ENCODE measurements at places on chromosomes 3 and 15.
A peak's percentile ranks its signal among the peaks of the same experiment; 100 is the strongest.

DNA sequence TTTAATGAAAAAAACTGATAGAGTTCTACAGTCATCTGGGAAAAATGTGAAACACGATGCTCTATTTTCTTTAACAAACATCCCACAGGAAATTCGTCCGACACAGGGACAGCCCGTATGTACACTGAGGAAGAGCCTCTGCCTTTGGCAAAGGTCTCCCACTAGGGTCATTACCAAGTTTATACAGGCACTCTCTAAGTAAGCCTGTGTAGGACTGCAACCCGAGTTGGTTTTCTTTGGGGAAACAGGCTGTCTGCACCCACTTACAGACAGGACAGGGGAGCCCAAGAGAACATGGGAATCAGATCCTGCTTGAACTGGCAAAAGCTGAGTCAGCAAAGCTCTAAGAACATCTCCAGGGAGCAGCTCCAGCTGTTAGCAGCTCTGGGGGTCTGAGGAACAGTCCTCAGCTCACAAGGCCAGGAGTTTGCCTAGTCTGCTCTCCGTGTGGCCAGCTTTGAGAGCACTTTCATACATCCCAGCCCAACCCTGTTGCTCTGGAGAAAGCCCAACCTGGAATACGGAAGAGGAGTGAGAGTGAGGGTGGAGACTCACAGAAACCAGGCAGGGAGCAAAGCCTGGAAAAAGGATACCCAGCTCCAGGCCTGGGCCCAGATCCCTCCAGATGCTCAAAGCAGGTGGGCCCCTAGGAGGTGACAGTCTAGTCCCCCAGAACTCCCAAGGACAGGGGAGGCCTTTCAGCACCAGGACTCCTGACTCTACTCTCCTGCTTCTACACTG, 1.9 kb downstream of the TBC1D2B start:
- DNase-seq, result no peak

- DNase-seq, result peak; percentile 80
These were observed 32.4 kb downstream of the C2CD4A start for GRCh38 chr15:62099094-62099601.

DNA sequence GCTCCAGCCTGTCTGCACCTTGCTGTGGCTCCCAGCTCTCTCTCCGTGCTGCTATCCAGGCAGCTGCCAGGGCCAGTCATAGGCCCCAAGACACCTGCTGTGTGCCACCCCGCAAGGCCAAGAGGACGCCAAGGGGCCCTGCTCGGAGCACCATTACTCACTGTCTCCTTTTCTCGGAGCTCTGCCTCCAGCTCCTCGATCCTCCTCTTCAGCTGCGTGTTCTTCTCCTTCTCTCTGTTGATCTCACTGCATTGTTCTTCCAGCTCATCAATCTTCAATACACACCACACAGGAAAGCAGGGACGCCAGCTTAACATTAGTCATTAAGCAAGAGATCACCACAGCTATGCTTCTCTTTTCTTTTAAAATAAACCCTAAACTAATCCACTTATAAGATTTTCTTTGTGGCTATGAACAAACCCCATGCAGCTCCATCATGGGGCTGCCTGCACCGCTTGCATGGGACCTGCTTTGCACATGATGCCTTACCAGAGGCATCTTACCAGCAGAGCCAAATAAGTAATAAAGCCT, 42.6 kb downstream of the WHAMM start:
- DNase-seq, result no peak

DNA sequence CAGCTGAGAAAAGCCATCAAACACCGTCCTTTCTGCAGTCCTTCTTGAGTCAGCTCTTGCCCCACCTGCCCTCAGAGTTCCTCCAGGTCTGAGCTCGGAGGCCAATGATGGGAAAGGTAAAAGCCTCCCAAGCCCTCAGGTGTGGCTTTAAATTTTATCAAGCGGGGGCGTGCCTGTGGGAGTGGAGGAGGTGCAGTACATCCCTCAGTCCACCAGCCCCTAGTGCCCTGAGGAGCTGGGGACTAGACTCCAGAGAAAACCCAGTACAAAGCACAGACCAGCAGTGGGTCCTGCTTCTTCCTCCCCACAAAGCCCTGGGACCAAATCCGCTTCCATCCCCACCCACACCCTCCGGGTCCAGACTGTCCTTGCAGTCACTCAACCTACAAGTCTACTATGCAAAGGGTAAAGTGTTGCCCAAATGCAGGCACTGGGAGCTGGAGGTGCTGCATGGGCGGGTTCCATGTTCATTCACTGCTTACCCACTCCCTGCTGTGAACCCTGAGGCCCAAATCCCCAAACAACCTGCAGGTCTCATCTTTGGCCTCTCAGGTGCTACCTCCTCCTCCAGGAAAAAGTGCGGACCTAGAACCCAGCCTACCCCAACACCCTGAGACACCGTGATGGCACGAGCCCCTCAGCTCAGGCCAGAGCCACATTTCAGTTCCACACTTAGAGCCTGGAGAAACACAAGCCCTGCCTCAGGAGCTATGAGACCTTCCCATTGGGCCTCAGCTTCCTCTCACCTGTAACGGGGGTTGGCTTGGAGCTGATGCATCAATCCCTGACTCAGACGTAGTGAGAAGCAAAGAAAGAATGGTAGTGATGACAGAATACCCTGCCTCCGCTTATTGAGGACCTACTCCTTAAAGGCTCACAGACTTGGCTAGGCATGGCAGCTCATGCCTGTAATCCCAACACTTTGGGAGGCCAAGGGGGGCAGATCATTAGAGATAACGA, 2.4 kb downstream of the PFKFB4 start:
- no peak for DNase-seq

DNA sequence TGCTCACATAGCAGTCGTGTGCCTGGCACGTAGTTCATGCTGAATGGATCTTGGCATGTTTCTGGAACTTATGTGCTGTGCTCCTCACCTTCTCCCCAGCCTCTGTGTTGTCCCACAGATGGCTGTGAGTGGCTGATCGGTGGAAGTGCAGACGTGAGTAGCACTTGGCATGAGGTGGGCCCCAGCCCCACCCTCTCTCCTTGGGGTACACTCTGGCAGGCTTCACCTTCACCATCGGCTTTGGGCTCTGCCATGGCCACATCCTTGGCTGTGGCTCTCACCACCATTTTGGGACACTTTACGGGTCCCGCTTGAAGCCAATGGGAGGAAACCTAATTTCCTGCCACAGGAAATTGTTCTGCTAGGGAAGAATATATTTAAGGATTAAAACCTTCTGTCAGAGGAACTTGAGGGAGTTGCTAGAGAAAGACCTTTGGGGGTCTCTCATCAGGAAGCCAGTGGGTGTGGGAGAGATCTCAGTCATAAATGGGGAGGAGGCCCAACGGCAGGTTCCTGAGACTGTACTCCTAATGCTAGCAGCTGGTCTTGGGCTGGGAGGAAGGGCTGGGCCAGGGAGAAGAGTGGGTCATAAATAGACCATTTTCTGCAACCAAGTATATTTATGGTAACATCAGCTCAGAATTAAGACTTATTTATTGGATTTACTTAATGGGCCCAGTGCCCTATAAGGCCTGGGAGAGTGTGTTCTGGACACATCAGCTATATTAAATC, 92.3 kb downstream of the SMAD3 start:
- no peak for DNase-seq

- no peak for DNase-seq
These were observed 127.5 kb downstream of the OSBPL10 start for GRCh38 chr3:31853580-31853979.

DNA sequence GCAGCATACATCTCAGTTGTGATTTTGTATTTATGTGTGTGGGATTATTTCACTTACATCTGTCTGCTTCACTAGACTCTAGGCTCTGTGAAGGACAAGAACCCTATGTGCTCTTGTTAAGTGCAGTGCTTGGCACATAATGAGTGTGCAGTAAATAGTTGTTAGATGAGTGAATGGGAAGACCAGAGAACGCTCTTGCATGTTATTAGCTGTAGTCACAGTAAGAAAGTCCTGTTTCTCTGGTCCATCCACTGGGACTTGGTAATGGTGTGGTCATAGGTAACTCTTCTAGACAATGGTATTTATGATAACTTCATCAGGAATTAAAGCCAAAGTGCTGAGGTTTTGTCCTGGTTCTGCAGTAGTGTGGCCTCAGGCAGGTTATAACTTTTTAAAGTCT, 1.4 kb upstream of the AQP9 start:
- DNase-seq, result no peak

DNA sequence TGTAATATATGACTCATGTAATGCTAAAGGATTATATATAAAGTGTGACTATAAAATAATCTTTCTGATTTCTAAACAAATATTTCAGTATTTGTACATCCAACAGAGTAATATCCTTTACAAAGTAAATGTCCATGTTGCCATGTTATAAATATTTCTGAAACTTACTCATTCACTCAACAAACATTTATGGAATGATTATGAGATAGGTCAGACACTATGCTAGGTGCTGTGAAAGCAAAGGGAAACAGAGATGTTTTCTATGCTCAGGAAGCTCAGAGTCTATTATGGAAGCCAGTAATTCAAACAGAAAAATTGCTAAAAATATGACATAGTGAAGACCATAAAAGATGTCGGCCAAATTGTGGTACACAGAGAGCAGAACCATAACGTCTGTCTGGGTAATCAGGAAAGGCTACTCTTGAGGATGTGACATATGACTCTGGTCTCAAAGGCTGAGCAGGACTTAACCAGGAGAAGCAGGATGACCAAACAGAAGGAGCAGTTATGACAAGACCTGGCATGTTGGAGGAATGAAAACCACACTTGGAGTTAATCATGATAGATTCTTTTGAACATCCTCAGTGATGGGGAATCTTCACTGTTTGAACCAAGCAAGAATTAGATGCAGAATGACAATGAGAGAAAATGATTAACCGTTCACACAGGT, 39.0 kb upstream of the MYO5C start:
- no peak for DNase-seq

DNA sequence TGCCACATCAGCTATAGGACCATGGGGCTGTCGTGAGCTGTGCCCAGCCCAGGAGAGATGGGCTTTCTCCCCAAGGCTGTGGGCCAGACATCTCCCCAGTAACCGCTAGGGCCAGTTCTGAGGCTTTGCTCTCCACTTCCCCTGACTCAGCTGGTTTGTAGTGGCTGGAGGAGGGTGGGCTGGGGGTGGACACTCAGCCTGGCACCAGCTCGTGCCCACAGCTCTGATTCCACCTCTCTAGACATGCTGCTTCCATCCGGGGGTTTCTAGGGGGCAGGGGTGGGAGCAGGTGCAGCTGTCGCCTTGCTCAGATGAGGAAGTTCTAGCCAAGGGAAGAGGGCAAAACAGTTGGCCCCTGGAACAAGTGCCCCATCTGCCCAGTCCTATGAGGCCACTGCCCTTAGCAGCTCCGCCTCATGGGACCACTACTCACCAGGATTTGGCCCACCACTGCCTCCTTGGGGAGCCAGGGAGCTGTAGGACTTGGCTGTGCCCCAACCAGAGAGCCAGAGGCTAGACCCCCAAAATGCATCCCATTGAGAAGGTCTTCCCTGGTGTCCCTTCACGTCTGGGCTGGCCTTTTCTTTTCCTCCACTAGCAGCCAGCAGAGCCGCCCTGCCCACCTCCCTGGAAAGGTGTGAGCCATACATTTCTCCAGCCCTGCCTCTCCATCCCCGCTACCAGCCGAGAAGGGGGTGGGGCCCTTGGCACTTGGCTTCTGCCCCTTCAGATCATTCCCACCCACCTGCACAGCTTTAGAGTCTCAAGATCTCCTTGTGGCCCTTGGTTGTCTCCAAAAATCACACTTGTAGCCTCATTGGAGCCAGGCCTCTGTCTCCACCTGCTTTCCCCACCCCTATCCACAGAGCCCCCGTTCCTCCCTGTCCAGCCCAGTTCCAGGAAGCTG, 9.9 kb downstream of the GLYCTK start:
- no peak for DNase-seq

- DNase-seq, result no peak
These were observed 310.4 kb downstream of the ERC2 start for GRCh38 chr3:56157693-56158362.

GRCh38 chr15:20348291-20348899, 193.2 kb downstream of the GOLGA6L6 start:
- DNase-seq, result no peak

DNA sequence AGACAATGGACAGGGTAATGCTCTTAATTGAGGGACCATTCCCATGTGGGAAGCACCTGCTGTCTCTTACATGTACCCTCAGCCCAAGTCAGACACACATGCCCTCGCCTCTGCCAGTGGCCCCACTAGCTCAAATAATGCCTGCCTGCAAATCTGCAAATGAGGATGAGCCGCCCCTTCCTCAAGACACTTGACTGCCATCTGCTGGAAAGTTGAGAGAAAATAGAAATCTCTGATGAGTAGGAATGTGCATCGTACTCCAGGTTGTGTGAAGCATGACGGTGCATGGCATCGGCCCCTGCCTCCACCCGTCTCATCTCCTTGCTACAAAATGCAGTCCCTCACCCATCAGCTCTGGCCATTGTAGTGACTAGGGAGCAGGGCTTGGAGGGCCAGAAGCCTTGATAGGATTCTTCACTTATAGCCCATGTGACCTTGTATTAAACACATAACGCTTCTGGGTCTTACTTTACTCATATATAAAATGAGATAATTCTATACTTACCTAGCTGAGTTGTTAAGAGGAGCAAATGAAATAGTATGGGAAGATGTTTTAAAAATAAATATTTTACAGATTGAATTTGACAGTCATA, 6.3 kb upstream of the SCN5A start:
- peak; percentile 9 for DNase-seq

DNA sequence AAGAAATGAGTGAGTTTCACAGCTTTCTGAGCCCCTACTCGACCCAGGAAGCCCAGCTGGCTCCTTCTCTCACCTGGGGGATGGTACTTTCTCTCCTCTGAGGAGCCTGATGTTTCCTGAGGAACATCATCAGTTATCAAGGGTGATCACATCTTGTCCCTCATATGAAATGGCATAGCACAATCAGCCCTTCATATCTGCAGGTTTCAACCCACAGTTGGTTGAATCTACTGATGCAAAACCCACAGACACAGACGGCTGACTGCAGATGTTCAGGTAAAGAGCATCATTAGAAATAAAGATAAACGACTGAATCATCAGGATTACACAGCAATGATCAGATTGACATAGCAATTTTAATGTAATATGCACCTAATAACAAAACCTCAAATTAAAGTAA, 93.6 kb upstream of the OSTN start:
- DNase-seq, result no peak

- no peak for DNase-seq
These were observed 396.6 kb downstream of the NAALADL2 start for GRCh38 chr3:175255698-175256097.
